Stimulated activated CD8-positive, alpha-beta memory T cell treated with anti-CD3 and anti-CD28 coated beads, Interleukin-4, amount 100 ng/mL, for 24 hours (primary cell): ENCODE measurements at places on chromosomes 3 and 15.

DNA sequence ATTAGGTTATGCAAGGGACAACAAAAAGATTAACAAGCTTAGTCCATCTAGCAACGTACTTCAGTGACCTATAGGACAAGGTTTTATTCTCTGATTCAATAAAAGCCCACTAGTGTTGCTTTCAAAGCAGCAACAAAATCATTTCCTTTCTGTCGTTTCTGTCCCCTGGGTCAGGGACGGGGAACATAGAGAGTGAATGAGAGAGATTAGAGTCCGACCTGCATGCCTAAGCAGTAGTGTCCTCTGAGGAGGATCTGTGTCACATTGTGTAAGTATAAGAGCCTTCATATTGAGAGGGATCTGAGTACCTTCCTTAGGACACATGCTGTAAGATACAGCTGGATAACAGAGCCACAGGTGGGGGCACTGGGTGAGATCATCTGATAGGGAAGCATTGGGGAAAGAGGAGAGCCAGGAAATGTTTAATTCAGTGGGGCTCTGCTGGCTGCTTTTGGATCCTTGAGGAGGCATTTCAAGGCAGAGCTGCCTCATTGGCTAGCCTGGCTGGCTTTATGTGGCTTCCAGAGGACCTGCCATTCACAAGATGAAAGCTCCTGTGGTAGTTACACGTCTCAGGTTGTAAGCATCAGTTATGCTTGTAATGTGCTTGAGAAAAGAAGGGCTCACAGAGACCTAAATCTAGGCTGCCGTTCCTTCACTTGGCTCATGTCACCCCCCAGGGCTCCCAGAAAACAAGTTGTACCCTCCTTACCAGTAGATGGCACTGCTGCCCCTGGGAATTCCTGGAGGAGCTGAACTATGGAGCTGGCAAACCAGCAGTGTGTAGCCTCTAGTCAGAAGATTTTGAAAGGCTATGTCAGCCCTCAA, 2.7 kb downstream of the TMEM108 start:
- DNase-seq, result no peak

DNA sequence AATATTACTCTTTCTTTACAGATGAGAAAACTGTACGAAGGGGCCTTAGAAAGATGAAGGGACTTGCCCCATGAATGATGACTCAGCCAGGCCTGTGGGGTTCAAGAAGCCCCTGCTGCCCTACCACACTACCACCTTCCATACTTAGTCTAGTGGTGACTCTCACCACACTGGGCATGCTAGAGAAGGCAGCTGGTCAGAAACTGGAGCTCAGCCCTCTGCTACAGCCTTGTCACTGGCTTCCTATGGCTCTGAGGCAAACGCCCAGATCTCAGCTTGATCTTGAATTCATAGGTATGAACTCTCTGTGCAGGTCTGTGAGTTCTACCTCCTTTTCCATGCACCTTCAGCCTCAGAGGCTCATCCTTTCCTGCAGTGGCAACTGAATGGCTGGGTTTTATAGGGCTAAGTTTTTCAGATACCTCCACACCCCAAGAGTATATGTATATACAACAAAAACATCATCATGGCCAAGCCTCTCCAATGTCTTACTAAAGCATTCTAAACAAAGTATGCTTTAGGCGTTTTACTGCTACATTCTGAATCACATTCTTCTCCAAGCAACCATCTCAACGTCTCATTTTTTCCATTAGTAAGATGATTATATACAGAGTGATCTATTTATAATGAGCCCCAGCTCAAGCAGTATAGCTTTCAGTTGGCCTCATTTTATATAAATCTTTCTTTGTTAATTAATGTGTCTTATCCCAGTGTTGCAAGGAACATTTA, 234.1 kb downstream of the GREM1 start:
- DNase-seq, result no peak

DNA sequence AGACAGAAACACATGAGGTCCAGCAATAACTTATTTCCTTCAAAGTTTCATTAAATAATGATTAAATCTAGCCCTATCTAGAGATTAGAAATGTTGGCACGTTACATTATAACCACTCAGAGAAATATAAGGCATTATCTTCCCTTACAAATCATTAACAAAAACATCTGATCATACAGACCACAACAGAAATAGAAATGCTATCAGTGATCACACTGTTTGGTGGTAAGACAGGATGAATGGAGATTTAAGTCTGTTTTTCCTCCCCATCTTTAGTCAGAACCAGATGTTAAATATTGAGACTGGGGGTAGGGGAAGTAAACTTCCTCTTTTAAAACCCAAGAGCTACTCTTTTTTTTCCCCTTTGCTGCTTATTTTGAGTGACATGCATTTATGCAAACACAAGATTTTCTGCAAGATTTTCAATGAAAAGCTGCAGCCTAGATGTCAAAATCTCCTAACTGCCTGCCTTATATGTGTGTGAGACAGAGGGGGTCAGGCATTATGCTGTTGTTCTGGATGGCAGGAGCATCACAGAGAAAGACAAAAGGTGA, 70.4 kb downstream of the CBLB start:
- no peak for DNase-seq

GRCh38 chr3:126349611-126350501, 7.4 kb downstream of the KLF15 start:
- DNase-seq, result no peak

DNA sequence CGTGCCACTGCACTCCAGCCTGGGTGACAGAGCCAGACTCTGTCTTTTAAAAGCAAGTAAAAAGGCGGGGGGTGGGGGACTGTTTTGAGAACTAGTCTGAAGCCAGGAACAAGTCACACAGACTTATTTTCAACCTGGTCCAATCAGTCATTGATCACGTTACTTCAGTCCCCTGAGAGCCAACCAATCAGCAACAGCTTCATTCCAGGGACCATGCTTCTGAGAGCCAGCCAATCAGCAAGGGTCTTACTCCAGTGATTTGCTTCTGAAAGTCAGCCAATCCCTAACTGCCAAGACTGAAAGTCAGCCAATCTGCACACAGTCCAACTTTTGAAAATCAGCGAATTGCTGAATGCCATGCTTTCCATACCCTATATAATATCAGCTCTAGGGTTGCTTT, 48.6 kb upstream of the C15orf39 start:
- DNase-seq, result no peak

- no peak for DNase-seq
Observed at GRCh38 chr3:4981294-4981664, 2.0 kb downstream of the BHLHE40 start.

- DNase-seq, result no peak
Observed at GRCh38 chr3:98945101-98945524, 43.6 kb upstream of the DCBLD2 start.

- DNase-seq, result peak; percentile 8
Observed at GRCh38 chr3:141795276-141795675, 32.1 kb downstream of the GRK7 start.

DNA sequence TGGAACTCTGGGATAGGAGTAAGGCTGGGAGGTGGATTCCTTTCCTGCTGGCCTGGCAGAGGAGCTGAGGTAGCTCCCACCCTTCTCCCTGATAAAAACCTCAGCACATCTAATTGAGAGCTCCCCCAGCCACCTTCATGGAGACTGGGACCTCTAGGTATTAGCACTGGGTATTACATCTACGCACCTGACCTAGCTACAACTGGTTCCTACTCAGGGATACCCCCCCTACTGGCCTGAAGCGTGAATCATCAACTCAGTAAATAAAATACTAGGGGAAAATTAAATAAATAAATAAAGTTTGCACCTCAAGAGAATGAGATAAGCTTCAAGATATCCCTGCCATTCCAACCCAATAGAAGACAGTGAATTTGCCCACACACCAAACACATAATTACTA, 140.4 kb downstream of the NEK10 start:
- DNase-seq, result no peak

- DNase-seq, result no peak
Observed at GRCh38 chr3:72171946-72172345, 387.0 kb upstream of the PROK2 start.

DNA sequence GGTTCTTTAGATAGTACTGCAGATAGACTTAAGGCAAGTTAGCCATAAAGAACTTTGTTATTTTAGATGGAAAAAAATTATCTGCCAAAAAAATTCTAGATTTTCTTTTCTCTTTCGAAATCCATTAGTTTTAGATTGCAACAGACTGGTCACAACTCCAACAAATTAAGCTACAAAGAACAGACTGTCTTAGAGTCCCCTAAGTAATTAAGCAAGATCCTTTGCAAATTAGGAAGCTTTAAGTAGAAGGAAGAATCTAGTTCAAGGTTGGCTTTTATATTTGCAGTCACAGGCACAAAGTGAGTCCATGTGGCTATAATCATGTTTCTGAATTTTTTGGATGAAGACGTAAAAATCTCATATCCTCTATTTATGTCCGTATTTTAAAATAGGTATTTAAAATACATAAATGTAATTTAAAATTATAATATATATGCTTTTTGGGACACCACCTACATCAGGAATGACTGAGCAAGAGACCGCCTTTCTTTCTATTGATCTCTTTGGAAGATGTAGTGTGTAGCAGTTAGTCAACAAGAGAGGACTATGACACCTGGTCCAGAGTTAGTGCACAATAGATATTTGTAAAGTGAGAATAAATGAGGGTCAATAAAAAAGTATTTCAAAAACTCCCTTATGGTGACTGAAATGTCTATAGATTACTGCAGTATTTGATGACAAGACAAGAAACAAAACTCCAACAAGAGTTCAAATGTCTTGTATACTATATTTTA, 34.4 kb downstream of the TMEM45A start:
- no peak for DNase-seq

GRCh38 chr3:134838599-134838998, 43.5 kb downstream of the EPHB1 start:
- DNase-seq, result no peak

DNA sequence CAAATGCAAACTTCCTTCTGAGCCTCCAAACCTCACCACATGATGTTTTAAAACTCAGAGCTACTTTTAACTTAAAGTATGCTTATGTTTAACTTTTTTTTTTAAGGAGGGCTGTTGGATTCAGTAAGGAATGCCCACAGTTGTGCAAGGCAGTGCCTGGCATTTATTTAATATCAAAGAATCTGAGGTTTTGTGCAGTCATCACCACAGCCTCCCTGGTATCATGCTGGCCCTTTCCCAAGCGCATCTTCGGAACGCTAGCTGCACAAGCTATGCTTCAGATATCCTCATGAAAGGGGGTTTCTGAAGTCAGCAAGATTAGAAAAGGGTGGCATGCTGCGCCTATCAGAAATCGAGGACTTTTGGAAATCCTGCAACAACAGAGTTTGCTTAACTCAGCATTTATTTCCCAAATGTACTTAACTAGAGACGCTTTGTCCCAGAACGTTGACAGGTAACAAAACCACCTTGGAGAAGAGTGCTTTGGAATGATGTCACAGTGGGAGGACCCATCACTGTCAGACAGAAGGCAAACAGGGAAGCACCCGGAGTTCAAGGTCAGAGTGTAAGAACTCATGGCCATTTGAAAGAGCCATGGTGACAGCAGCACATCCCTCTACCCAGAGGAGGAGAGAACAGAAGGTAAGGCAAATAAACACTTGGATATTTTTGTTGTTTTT, 120.2 kb upstream of the IGF1R start:
- no peak for DNase-seq

DNA sequence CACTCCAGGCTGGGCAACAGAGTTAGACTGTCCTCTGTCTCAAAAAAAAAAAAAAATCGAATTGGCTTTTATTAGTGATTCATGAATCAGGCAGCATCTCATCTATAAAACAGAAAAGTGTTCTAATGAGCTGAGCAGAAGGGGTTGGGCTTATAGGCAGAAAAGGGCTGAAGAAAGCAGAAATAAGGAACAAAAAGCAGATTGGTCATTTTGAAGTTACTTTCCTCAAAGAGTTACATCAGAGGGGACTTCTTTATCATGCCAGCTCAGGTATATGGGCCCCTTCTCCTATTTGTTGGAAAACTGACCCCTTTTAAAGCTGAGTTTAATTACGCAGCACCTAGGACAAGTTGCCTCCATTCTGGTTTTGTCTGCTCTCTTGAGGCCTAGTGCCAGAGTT, 722 bp upstream of the POGLUT1 start:
- no peak for DNase-seq

- DNase-seq, result no peak
Observed at GRCh38 chr3:129911261-129911861, 17.9 kb upstream of the TMCC1 start.

DNA sequence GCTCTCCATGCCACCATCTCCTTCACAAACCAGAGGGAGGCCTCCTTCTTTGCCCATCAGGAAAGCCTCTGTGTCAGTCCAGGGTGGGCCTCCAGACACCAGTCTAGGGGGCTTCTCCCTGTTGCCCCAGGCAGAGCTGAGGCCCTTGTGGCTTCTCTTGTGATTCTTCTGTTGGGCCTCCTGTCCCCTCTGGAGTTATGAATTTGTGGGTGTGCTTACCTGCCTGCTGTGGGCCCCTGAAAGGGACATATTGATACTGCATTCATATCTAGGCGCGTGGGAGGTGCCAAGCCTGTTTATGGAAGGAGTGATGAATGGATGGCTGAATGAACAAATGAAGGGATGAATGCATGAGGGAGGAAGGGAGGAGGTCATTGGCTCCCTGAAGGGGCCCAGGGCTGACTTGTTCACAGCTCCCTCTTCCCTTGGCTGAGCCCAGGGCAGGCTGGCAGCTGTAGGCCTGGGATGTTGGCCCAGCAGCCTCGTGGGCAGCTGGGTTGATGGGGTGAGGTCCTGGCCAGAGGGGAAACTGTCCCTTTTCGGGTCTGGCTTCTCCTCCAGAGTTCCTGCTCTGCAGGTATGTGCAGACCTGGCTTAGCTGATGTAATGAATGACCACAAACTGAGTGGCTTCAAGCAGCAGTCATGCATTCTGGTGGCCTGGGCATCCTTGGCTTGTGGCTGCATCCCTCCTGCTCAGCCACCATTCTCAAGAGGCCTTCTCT, 195.4 kb downstream of the GOLGA6L6 start:
- DNase-seq, result no peak

GRCh38 chr3:117563063-117563462, 853.5 kb downstream of the TUSC7 start:
- no peak for DNase-seq

DNA sequence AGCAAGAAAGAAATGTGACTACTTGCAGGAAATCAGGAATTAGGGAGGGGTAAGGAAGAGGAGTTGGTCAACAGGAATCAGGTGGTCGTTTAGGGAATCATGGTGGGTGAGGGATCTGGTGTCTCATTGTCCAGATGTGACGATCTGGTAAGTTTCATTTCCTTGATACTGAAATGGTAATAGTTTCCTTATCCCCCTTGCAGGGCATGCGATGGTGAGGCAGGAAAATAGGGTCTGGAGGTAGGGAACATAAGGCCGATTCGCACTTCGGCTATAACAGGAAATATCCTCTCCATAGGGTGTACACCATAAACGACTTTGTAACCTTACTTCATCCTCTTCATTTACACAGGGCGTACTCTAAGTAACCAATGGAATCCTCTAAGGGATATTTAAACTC, 574 bp upstream of the LRRC34 start:
- no peak for DNase-seq

- DNase-seq, result no peak
Observed at GRCh38 chr15:22922003-22922402, 58.2 kb downstream of the CYFIP1 start.
